ENCODE measurements at places on chromosomes 7 and 10. TPM values are rescaled to one million over a fixed set of nuclear protein-coding genes. Genes with fewer than 3 reads are reported as not detected.

DNA sequence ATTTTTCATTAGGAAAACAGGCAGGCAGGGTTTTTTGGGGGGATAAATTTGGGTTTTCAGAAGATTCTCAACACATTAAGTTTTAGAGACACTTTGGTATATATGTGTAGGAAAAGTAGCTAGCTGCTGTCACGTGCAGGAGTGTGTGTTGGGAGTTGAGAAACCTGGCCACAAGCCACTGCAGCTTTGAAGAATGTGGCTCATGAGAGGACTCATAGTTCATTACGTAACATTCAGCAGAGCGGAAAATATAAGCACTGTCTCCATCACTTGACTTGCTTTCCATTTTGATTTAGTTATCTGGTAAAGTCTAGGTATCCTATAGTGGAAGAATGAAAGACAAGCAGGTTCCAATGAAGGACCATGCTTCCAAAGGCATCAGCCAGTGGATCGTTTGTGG, 31.2 kb downstream of the SMNDC1 start:
- DNase-seq, result peak; percentile 42

DNA sequence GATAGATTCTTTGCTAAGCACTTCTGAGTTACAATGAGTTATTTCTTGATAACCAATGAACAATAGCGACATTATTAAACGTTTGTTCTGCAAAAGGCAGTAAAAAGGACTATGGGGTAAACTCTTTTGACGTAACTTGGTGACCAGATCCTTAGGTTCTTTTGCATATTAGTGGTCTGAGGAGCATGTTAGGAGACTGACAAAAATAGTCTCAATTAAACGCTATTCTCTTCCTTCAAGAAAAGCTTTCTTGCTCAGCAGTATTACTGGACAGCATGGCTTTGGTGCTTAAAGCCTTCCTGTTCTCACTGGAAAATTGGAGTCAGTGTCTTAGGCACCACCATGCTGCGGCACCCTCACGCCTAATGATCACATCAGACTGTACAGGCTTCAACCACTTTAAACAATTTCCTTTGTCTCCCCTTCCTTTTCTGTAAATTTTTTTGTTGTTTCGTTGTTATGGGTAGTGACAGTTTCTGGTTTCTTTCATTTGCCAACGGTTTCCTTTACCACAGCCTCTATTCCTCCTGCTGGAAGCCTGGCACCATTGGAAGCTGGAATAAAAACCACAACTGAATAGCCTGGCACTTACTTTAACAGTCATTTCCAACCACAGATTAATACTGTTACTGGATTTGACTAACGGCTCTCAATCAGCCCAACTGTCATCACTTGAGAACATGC, 49.2 kb upstream of the FAM133B start:
- no peak for DNase-seq

- DNase-seq, result no peak
Measured at GRCh38 chr7:130071701-130072622, 1.6 kb downstream of the KLHDC10 start.

CRYGN gene
- total RNA-seq, result not detected

GRCh38 chr10:100879741-100880360, 32.9 kb upstream of the SLF2 start:
- DNase-seq, result no peak

DNA sequence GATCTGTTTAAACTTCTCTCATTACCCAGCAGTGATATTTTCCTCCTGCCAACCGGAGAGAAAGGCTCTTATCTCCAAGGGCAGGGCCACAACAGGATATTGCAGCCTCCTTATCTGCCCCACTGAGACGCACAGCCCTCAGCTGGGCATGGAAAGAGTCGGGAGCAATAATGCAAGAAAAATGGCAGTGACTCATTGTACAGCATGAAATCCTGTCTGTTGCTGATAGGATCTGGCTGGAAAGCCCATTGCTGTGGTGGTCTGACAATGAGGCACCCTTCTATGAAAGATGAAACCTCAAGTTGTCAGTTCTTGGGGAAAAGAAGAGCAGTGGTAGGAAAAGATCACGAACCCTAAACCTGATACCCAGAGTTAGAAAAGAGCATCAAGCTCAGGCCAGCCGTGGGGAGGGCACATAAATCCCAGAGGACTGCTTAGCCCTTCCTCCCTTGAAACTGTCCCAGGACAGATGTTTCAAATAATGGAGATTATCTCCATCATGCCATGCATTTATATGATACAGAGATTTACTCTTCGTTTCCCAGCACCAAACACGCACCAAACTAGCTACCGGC, 47.0 kb upstream of the FIGNL1 start:
- DNase-seq, result no peak

DNA sequence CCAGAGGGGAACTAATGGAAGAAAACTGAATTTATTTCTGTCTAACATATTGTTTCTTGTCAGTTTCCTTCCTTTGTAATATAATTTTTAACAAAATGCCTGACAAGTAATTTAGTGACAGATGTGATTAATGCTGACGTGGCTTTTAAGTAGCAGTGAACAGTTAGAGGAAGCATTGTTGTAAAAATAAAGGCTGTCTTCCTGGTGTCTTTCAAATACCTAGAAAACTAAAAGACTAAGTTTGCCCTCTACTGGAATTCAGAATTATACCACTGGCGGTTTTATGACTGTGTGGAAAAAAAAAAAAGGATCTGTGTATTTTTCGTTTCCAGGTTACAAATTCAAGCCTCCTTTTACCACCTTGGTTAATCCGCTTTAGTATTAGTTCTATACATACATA, 217.1 kb upstream of the DPP6 start:
- no peak for DNase-seq

VTI1A gene
- total RNA-seq, result 20.5 TPM

LOXL4 gene
- 3.7 TPM for total RNA-seq

GRCh38 chr7:133676805-133677370, 424.0 kb downstream of the EXOC4 start:
- no peak for DNase-seq

STMP1 gene
- 27.9 TPM for total RNA-seq

PDLIM1 gene
- total RNA-seq, result 467 TPM

GRCh38 chr7:102193806-102194205, 92.9 kb upstream of the SH2B2 start:
- no peak for DNase-seq

ITGA8 gene
- total RNA-seq, result 0.75 TPM

DNA sequence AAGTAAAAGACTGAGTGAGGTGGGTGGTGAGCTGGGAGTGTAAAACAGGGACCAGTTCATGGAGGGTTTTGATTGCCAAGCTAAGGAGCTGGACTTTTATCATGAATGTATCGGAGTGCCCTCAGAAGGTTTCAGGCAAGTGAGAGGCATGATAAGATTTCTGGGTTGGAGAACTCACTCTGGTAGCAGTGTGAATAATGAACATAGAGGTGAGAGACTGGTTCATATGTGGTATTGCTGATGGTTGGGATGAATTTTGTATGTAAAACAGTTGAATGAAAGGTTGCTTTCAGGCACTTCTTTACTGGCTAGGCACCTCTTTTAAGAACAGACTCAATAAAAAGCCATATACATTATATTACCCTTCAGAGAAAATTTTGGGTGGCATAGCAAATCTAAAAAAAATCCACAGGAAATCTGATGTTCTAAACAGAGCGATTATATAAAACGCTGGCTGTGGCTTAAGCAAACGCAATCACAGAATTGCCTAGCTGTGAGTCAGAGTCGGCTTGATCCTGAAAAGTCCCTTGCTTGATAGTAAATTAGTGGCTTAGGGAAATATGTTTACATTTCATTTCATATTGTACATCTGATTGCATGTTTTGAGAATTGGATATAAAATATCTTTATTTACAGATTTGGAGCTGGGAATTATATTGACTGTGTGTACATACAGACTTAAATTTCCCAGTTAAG, 92.9 kb upstream of the HDAC9 start:
- no peak for DNase-seq

DNA sequence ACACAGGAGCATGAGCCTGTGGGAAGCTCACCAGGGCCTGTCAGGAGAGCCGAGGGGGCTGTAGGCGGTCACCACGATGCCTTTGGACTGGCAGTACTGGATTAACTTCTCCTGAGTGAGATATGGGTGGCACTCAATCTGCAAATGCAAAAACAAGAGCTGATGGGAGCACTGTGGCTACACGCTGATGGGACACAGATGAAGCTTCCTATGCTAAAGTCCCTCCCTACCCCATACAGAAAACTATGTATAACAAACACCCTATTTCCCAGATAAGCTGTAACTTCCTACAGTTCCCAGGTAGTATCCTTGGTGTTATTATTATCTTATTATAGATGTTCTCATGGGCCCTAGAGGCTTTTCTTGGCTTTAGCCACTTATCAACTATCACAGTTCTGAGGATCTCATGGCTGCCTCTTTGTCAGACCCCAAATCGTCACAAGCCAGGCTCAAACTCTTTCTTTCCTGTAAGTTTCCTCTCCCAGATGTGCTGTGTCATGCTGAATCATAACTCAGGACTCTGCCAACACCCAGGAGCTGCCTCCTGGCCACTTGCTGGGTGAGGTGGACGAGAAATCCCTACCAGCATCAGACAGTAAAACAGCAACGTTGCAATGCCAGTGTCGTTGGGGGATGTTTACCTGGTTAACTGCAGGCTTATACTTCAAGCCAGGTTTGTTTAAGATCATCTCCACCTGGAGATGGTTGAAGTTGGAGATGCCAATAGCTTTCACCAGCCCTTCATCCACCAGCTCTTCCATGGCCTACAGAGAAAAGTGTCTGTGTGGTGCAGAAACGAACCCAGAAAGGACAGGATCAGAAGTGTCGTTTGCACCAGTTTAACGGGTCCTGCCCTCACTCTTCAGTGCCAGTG, 10.3 kb downstream of the AKR1B1 start:
- no peak for DNase-seq

HDAC9 gene
- total RNA-seq, result 43.0 TPM

DNA sequence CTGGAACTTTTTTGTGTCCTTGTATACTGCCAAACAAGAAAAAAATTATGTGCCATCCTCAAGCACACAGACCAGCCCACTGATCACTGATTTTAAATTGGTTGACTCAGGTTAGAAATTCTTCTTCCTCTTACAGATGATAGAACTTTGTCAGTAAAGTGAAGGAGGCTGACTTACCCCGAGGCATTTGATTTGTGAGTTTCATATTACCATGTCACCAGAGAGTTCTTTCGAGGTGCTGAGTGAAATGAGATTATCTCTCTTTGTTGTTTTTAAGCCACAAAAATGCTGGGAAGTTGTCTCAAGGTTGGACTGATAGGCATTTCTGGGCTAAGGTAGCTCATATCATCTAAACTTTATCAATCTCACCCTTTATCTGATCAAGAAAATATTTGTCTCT, 78.8 kb upstream of the FAM180A start:
- DNase-seq, result no peak

DNA sequence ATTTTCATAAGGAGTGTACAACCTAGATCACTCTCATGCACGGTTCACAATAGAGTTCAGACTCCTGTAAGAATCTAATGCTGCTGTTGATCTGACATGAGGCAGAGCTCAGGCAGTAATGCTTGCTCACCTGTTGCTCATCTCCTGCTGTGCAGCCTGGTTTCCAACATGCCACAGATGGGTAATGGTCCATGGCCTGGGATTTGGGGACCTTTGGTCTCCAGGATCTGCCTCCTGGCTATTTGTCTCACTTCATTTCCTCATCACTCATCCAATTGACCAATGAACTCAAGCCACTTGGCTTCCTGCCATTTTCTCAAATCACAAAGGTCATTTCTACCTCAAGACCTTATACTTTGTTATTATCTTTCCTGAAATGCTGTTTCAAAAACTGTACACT, 786.1 kb downstream of the ANKRD7 start:
- DNase-seq, result no peak

- DNase-seq, result no peak
Measured at GRCh38 chr10:71094712-71095390, 117.5 kb upstream of the UNC5B start.

DNA sequence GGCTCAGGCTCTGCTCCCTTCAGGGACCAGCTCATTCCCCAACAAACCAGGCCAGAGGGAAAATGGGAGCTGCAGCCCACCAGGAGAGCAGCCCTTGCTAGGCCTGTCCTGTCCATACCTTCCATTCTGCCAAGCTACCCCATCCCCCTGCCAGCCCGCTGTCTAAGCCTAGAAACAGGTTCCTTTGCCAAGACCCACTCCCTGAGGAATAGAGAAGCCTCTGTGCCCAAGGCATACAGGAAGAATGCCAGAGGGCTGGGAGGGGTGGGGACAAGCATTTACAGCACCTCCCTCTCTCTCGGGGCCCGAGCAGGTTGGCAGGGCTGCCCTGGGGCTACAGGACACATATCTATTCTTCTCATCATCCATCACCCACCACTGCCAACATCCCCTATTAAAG, 178.3 kb downstream of the GRID1 start:
- DNase-seq, result no peak

DNA sequence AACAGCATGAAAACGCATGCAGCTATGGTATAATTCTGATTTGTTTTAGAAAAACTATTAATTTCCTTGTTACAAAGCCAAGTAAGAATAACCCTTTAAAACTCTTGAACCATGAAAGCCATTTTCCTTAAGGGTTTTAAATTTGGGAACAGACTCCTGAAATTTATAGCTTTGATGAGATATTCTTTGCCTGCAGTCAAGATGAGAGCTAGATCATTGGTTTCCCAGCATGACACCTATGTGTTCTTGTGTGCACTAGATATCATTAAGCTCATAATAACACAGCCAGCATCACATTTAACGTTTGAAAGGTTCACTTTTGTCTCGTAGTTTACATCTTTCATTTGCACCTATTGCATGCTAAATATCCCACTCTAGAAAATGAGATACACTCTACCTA, 202.2 kb downstream of the PHF14 start:
- DNase-seq, result no peak

DNA sequence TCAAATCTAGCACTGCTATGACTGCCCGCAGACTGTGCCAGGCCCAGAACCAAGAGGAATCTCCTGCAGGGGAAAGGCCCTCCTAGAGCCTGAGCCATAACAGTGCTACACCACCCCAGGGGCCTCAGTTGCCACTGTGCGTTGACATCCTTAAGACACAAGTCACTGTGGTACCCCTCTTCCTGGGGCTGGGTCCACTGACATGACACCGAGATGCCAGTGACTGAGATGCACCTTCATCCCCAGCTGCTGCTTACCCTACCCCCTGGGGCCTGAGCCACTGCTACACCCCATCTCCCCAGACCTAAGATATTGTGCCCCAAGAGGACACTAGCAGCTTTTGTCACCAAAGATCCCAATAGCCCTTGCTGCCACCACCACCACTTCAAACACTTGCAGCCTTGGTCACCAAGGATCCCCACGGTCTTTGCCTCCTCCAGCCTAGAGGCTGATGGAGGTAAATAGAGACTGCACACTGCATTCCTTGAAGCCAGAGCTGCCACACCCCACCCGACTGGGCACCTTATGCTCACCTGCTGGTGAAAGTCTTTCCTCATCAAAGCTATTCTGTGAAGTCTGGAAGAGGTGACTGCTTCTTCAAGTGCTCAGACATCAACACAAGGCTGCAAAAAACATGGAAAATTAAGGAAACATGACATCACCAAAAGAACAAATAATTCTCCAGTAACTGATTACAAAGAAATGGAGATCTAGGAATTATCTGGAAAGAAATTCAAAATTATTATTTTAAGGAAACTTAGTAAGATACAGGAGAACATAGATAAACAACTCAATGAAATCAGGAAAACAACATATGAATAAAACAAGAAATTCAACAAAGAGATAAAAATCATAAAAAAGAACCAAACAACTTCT, 40.4 kb upstream of the SHH start:
- DNase-seq, result no peak

GRCh38 chr10:71158251-71158650, 54.1 kb upstream of the UNC5B start:
- DNase-seq, result no peak
